ENCODE measurements at places on chromosomes 5 and 9. TPM values are rescaled to one million over a fixed set of nuclear protein-coding genes. Genes with fewer than 3 reads are reported as not detected.

The ENHO gene
- total RNA-seq, result 0.22 TPM

The TNFSF8 gene
- 5.0 TPM for total RNA-seq

The RAD1 gene
- 14.8 TPM for total RNA-seq

The TBC1D13 gene
- total RNA-seq, result 29.0 TPM

The CATSPER3 gene
- 1.4 TPM for total RNA-seq

The SPAG8 gene
- 6.1 TPM for total RNA-seq

The SLC6A7 gene
- not detected for total RNA-seq

The ECM2 gene
- total RNA-seq, result 7.6 TPM

The MEIKIN gene
- 0.63 TPM for total RNA-seq

The ZNF879 gene
- total RNA-seq, result 4.3 TPM

The STXBP1 gene
- 32.8 TPM for total RNA-seq

The GABRA6 gene
- not detected for total RNA-seq

The TLR4 gene
- total RNA-seq, result 33.4 TPM

The SPINK6 gene
- total RNA-seq, result not detected

The GPR150 gene
- total RNA-seq, result 0.16 TPM

The EDIL3 gene
- 32.8 TPM for total RNA-seq

The GARIN3 gene
- total RNA-seq, result not detected

The SPINK4 gene
- not detected for total RNA-seq

The SLCO6A1 gene
- total RNA-seq, result not detected

The DBH gene
- not detected for total RNA-seq

The RCL1 gene
- total RNA-seq, result 22.8 TPM

The TTC23L gene
- 1.7 TPM for total RNA-seq

The MARCHF11 gene
- not detected for total RNA-seq

The PCDHGB5 gene
- total RNA-seq, result 12.3 TPM

The SOX30 gene
- 0.09 TPM for total RNA-seq

The PTAR1 gene
- total RNA-seq, result 61.4 TPM

The SLC34A3 gene
- total RNA-seq, result 0.13 TPM

The PCDHGC3 gene
- 51.5 TPM for total RNA-seq

The IL7R gene
- total RNA-seq, result 53.7 TPM

The JAKMIP2 gene
- total RNA-seq, result 0.38 TPM

The KIF24 gene
- 2.8 TPM for total RNA-seq

The WDR31 gene
- 8.7 TPM for total RNA-seq

The TAF11L13 gene
- total RNA-seq, result not detected

The RFK gene
- total RNA-seq, result 40.3 TPM

The HTR1A gene
- not detected for total RNA-seq

The DNAJC18 gene
- total RNA-seq, result 13.7 TPM

The PAEP gene
- total RNA-seq, result not detected

The COL15A1 gene
- total RNA-seq, result 42.0 TPM

The TEX48 gene
- total RNA-seq, result not detected

The UBTD2 gene
- 17.8 TPM for total RNA-seq

The ORM1 gene
- total RNA-seq, result not detected

The LRRTM2 gene
- total RNA-seq, result 0.03 TPM

The RPL37 gene
- 919 TPM for total RNA-seq

The NOL8 gene
- 32.4 TPM for total RNA-seq

The DAB2IP gene
- 105 TPM for total RNA-seq

The ZNG1F gene
- 9.3 TPM for total RNA-seq

The BTNL8 gene
- 0.19 TPM for total RNA-seq

The IL13 gene
- not detected for total RNA-seq

The GFI1B gene
- total RNA-seq, result 0.28 TPM
